Putamen (tissue), 1 donor: ENCODE measurements at places on chromosomes 12 and 14.
A peak's percentile ranks its signal among the peaks of the same experiment; 100 is the strongest.

DNA sequence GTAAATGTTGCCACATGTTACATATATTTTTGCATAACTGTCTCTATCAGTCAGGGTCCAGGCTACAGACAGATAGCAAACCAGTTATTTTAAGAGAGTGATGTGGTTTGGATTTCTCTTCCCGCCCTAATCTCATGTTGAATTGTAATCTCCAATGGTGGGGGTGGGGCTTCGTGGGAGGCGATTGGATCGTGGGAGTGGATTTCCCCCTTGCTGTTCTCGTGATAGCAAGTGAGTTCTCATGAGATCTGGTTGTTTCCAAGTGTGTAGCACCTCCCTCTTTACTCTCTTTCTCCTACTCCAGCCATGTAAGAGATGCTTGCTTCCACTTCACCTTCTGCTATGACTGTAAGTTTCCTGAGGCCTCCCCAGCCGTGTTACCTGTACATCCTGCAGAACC is 704.2 kb upstream of the TBX3 start:
- DNase-seq: no peak

DNA sequence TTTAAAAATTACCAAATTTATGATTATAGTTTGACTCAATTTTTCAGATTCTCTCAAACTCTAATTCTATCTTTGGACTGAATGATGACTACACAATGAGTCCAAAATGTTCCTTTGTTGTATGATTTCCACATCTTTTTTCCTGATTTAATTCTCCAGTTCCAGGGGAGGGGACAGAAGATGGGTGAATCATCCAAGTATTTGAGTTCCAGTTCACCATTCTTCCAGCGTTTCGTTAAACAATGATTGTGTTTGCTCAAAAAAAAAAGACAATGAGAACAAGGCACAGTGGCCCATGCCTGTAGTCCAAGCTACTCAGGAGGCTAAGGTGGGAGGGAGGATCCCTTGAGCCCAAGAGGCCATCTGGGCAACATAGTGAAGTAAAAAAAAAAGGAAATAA is 23.8 kb downstream of the BAZ1A start:
- DNase-seq: no peak

- DNase-seq: no peak
These were observed 149.4 kb downstream of the ADGRD1 start for GRCh38 chr12:131102991-131103668.

DNA sequence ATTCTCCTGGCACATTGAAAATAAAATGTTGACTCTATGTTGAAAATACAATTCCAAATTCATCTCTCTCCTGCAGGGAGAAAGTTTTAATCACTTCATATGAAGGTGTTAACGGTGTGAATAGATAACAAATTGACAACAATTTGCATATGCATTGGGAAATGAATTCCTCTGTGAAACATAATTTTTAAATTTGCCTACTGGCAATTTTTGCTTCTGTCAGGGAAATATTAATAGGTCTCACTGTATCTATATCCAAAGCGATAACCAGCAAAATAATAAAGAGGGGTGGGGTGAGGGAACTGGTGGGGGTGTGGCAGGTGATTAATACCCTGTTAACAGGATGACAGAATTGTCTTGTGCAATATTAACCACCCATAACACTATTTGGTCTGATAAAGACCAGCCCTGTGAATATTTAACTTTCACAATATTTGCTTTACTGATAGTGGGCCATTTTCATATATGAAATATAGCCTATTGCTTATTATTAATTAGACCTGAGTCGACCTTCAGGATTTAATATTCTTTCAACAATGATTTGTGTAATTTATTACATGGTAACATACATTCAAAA is 239.0 kb upstream of the SSTR1 start:
- no peak for DNase-seq

DNA sequence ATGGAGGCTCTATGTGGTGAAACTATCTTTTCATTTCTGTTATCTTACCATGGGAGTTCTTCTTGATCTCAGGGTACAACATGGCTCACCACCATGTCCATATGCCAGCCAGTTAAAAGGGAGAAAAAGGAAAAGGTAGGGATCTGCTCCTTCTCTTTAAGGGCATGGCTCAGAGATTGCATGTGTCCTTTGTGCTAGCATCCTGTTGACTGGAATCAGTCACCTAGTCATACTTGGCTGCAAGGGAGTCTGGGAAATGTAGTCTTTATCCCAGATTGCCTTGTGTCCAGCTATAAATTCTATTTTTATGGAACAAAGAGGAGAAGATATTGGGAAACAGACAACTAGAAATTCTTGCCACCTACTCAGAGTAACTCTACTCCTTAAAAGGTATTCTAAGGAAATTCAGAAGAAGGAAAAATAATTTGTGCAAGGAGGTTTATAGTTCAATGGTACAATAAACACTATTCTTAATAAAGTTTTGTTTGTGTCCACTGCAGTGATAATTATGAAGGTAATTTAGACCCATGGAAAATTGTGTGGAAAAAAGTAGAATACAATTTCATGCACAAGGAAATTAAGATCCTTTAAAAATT is 86.4 kb upstream of the RPH3A start:
- no peak for DNase-seq

DNA sequence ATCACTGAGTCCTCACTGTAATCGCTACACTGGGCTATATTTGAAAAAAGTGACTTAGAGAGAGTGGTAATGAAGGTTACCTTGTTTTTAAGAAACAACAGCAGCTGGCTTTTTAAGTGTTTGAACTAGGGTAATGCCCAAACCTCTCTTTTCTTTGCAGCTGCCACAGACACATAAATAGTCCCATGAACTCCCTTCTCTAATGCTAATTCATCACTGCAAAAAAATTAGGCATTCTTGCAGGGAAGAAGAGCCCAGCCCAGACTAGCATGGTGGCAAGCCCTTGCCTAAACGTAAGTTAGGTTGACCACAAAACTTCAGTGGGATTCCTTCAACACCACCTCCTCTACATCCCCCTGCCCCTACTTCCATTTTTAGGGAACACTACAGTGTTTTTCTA is 17.9 kb upstream of the MED6 start:
- DNase-seq: no peak

DNA sequence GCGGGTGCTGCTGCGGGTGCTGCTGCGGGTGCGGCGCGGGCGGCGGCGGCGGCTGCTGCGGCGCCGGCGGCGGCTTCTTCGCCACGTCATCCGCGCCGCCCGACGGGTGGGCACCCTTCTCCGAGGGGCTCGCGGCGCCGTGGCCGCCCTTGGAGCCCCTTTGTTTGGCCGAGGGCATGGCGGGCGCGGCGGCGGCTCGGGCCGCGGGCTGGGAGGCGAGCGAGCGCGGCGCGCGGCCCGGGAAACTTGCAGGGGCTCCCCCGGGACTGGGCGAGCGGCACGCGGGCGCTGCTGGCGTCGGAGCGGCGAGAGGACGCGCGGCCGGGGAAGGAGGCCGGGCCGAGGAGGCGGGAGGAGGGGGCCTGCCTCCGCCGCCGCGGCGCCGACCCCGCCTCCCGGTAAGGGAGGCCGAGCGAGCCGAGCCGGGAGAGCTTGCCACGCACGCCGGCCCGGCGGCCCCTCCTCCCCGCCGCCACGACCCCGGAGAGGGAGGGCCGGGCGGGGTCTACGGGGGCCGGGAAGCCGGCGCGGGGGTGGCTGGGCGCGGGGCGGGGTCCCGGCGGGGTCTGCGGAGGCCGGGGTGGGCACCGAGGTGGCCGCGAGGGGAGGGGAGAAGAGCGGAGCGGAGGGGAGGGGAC is at the start of gene CKAP4:
Gene CKAP4, minus strand, starts transcription at position 347 of the 638 bp plus-strand sequence. Its CDS starts 169 bp downstream, at position 178.
- peak; percentile 36 for DNase-seq

- no peak for DNase-seq
These were observed 129.3 kb downstream of the ACSS3 start for GRCh38 chr12:81207173-81207572.

- DNase-seq: no peak
These were observed 7.3 kb downstream of the GIT2 start for GRCh38 chr12:109988903-109989302.

GRCh38 chr12:9669534-9669933 is at the start of gene CLEC2D:
Gene CLEC2D (plus strand): TSS chr12:9669713. CDS start chr12:9669735, 22 bp downstream.
- DNase-seq: no peak

- no peak for DNase-seq
These were observed 36.2 kb upstream of the NKX2-8 start for GRCh38 chr14:36618641-36619040.

DNA sequence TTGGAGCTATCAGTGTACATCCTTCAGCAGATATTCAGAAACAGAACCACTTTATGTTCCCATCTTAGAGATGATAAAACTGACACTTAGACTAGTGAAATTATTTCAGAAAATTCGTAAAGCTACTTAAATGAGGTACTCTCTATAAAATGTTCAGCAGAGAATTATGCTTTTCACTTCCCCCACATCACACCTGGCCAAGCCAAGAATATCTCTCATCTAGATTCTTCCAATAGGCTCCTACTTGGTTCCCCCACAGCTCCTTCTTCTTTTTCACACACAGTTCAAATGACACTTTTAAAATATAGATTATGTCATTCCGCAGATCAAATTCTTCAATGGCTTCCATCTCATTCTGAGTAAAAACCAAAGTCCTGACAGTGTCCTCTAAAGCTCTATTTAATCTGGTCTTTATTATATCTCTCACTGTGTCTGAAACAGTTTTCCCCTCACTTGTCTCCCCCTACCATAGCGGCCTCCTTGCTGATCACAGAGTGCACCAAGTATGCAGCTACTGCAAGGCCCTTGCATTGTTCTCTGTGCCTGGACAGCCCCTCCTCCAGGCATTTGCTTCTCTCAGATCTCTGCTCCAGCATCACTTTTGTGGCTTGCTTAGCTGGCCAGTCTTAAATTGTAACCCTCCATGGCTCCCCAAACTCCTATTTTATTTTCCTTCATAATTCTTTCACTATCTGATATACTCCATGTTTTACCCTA is 736.8 kb upstream of the USP15 start:
- no peak for DNase-seq

DNA sequence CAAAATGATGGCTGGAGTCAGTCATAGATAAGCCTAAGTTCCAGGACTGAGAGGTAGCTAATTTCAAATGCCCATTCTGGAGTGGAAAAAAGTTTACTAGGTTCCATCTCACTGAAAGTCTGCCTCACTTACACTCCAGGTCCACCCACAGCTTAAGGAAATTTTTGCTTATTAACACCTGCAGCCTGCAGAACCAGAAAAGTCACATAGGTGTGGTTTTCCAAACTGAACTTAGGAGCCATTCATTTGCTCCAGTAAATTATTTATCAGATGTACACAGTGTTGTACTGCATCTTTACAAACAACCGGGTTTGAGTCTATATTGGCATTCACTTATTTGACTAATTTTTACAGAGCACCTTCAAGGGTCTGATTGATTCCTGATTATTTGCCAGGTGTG is 157.4 kb upstream of the ARID2 start:
- no peak for DNase-seq

DNA sequence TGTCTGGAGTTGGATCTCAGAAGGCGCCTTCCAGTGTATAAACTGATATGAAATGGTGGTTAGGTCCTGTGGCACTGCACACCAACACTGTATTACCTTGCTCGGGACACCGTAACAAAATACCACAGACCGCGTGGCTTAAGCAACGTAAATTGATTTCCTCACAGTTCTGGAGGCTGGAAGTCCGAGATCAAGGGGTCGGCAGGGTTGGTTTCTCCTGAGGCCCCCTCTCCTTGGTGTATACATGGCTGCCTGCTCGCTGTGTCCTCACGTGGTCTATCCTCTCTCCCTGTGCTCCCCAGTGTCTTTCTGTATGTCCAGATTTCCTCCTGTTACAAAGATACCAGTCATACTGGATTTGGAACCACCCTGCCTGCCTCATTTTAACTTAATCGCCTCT is 128.4 kb downstream of the FBXL14 start:
- DNase-seq: no peak

DNA sequence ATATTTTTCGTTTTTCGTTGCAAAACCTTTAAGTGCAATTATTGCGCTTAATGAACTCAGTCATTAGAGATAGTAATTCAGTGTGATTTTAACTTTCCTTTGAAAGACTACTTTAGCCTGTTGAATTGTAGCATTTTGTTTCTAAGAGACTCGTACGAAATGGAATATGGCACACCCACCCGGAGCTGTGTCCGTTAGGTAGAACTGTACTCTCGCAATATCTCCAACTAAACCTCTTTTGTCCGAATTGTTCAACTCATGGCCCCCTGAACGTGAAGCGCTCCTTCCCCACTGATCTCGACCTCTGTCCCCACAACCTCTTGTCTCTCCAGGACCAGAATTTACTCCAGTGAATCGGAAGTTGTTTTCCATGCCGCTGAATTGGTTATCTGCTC is 800 bp downstream of the PCNX4 start:
- DNase-seq: no peak

DNA sequence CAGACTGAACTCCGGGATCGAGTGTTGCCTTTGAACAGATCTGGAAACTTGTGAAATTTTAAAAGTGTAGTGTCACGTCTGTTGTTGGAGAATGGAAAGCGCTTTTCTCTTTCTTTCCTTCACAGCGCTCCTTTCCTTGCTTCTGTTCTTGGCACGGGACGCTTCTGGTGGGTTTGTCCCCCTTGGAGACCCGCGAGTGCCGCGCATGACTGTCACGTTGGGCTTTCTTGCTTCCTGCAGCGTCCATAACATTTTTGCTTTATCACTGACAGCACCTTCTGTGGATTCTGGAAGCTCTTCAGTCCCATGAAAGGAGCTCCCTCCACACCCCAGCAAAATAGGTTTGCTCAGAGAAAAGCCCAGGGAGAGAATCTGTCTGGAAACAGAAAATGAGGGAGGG is 193.0 kb upstream of the TMEM132C start:
- DNase-seq: no peak

- DNase-seq: no peak
These were observed 33.6 kb downstream of the PIWIL1 start for GRCh38 chr12:130371296-130371695.

GRCh38 chr12:27338473-27338872 is 5.8 kb downstream of the BMAL2 start:
- DNase-seq: no peak

DNA sequence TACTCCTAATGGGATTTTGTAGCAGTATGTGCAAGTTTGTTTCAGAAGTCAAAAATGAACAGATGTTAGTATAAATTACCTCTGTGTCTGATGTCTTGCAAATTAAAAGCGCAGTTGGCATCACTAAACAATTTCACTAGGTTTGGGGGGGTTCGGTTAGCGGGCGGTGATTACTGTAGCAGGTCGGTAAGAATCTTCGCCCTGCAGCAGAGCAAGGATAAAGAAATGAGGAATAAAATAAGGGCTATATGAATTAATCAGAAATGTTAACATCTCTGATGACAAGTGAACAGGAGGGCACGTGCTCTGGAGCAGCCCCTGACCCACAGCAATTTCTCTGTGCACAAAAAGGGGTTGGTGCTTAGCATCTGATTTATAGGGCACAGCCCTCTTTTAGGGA is 43.6 kb upstream of the VSX2 start:
- no peak for DNase-seq
